ENCODE measurements at places on chromosomes 2 and 18.

DNA sequence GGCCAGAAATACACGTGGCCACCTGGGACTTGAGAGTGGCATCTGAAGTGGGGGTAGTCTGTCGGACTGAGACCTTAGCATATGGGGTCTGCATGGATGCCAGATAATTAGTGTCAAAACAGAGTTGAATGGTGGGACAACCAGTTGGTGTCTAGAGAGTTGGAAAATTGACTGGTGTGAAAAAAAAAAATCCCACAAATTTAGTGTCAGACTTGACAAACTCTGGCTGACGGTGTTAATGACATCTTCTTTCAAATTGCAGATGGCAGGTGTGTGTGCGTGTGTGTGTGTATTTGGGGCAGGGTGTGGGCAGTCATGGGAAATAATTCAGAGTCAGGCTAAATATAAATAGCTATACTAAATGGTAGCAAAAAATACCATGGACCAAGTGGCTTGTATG lies 365.4 kb upstream of the RGPD4 start:
- DNase-seq = no peak

- DNase-seq = no peak
Observed at GRCh38 chr2:186755066-186755465, 61.2 kb downstream of the FAM171B start.

- no peak for DNase-seq
Observed at GRCh38 chr2:126860385-126860784, 38.3 kb upstream of the TEX51 start.

GRCh38 chr2:235835810-235836209 lies 332.4 kb downstream of the GBX2 start:
- no peak for DNase-seq

GRCh38 chr18:51425475-51425874 lies 228.0 kb upstream of the MEX3C start:
- no peak for DNase-seq

DNA sequence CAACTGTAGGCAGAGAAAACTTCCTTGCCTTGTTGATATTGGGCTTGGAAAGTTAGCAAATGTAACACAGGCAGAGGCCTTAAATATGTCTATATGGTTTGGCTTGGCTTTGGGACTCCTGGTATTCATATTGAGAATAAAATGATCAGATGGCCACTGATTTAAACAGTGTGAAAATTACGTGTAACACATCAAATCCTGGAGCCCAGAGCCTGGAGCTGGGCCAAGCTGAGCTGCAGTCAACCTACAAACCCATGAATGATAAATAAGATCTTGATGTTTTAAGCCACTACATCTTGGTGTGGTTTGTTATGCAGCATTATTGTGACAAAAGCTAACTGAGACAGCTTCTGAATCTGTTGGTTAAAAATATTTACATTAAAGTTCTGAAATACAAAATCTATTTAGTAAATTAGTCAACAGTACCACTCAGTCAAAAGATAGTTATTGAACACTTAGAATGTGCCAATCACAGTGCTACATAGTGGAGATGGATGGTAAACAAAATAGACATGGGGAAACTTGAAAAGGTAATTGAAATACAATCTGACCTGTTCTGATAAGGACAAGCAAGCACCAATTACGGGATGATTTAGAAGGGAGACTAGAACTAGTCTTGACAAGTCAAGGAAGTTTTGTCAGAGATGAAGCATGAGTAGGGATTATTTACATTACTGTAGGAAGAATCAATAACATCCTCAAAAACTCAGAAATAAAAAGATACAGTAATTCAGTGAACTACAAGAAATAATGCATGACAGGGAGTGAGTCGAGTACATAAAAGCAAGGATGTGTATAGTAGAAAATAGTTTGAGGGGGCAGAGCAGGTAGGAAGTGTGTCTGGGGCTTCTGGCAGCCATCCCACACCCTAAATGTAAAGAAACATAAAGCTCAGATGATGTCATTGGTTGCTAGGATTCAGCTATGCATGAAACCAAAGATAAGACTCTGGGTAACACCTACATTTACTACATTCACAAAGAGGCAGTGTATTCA lies 157.7 kb downstream of the HNMT start:
- no peak for DNase-seq

DNA sequence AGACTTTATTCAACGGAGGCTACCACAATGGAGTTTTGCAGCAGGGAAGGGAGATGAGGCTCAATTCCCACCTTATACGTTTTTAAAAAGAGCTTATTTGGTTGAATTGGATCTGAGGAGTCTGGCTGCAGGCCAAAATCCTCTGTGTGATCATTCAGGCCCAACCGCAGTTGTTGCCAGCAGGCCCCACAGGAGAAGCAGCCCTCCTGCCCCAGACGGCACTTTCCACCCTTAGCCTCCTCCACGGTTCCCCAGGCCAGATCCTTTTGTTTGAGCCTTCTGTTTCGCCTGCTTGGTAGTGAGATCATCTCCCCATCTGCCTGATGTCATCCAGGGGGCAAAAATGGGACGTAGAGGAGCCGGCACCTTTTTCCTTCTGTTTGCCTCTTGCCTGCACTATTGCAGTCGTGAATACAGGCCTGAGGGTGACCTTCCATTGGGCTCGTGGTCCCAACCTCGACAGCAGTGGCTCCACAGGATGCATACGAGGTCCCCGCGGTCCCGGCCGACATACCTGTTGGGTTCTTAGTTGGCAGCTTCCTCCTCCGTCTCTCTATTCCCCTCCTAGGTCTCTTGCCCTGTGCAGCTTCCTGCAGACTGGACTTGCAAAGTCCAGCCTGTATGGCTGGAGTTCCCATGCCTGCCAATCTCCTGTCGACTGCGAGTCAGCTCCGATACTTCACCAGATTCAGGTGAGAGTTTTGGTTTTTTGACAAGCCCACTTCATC lies 9.3 kb upstream of the GPR35 start:
- no peak for DNase-seq

DNA sequence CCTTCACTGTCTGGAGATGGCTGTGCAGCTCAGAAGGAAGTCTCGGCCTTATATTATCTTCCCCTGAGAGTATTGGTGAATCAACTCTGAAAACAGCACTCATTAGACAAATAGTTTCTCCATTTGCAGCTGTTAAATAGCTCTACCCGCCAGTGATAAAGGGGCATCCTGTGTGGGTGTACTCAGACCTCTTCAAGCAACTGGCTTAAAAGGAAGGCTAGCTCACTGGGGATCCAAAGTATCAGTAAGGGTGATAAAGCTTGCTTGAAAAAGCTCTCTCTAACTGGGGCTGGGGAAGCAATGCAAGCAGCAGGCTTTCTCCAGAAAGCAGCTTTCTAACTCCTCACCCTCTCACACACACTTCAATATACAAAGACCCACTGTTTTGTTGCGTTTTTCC lies 64.9 kb upstream of the PSMD14 start:
- DNase-seq = peak; percentile 59

DNA sequence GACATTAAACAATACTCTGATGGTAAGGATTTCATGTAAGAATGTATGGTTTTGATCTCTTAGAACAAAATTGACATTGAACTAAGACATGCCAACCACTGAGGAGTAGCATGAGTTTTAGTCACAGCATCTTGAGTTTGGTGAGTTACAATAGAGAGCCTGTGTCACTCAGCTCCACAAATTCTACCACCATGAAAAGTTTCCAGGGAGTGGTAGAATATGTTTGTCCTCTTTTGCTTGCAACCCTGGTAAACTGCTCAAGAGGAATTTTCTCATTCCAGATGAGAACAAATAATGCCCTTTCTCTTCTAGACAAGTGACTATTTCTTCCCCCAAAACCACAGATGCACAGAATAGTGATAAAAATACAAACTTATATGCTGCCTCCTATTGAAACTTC lies 502.0 kb upstream of the VRK2 start:
- DNase-seq = no peak

DNA sequence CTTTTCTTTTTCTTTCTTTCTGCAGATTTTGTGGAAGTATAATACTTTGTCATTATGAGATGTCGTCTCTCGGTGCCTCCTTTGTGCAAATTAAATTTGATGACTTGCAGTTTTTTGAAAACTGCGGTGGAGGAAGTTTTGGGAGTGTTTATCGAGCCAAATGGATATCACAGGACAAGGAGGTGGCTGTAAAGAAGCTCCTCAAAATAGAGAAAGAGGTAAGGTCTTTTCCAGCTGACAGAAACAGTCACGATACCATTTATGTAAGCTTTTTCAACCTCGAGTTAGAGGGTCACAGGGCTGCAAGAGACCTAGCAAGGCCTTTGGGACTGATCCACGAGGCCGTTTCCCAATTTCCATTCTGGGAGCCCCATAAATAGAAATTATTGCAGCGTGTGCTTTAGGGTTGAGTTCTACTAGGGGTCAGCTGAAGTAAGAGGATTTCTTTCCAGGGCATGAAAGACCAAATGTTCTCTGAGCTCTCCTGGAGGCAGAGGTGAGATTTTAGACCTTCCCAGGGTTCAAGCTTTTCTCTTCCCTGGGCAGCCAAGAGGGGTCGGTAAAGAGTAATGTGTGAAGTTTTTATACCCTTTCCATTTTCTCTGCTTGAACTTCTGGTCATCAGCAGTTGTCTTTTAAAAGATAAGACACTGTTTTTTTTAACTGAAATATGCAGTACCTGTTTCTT lies 15.5 kb downstream of the MAP3K20 start:
- DNase-seq = no peak

GRCh38 chr2:37984589-37984988 lies 59.5 kb downstream of the RMDN2 start:
- no peak for DNase-seq

DNA sequence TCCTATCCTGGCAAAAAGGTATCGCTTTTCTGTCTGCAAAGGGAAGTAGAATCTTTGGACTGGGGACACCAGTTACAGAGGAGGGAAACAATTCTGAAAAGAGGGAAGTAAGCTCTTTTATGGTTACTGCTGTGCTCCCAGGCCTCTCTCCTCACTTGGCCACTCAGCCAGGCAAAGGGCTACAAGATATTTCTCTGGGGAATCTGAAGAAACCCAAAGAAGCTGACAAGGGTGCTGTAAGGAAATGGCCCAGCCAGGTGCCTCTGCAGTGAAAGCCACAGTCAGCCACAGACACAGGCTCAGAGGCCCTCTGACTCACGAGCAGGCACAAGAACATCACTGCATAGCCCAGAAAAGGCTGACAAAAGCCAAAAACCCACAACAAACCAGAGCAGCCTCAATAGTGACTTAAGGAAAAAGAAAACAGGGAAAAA lies 5.8 kb downstream of the HDLBP start:
- peak; percentile 60 for DNase-seq

GRCh38 chr2:23549821-23550530 lies 165.0 kb downstream of the KLHL29 start:
- no peak for DNase-seq

DNA sequence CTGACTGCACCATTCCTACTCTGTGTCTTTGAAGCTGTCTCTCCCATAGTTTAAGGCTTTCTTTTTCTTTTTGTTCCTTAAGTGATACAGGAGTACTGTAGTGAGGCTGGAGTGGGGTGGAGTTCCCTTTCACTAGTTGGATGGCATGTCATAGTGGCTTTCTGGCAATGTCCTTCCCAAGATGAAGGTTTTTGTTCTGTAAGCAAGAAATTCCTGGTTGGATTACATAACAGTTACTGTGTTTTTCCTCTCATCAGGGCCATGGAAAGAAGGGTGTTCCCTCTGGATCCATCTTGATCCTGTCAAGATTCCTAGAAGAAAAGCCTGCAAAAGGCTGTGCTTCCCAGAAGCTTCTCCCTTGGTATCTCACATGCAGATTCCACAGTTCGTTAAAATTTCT lies 84.2 kb downstream of the ACKR3 start:
- DNase-seq = no peak

DNA sequence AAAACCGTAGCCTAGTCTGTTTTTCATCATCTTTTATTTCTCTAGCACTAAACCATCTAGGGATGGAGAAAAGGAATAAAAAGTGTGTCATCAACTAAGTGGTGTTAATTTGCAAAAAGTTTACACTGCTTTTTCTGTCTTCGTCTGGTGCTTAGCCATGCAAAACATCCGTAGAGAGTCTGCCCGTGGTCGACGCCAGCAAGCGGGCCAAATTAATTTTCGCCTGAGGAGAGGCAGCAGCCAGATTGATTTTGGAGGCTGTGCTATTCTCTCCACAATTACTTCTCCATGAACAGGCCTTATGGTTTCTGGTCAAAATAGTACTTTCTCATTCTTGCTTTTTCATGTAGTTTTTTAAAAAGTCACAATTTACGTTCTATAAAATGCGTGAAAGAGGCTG lies 46.3 kb downstream of the TNFRSF11A start:
- no peak for DNase-seq

GRCh38 chr2:32688541-32688940 lies 60.7 kb downstream of the TTC27 start:
- no peak for DNase-seq

DNA sequence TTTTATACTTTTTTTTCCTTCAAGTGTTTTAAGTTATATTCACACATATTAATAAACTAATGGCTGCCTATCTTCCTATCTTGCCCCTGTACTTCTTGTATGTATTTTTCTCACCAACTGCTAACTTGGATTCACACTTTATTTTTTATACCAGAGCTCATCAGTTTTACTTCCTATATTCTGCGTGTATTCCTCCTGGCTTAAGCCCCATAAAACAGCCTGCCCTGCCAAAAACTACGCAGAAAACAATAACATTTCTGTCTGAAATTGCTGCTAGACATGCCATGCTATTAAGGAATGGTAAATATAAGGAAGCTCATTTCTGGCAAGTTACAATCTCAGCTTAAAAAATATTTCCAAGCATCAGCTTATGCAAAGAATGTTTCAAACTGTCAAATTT lies 172.3 kb downstream of the UBE2E3 start:
- DNase-seq = no peak

DNA sequence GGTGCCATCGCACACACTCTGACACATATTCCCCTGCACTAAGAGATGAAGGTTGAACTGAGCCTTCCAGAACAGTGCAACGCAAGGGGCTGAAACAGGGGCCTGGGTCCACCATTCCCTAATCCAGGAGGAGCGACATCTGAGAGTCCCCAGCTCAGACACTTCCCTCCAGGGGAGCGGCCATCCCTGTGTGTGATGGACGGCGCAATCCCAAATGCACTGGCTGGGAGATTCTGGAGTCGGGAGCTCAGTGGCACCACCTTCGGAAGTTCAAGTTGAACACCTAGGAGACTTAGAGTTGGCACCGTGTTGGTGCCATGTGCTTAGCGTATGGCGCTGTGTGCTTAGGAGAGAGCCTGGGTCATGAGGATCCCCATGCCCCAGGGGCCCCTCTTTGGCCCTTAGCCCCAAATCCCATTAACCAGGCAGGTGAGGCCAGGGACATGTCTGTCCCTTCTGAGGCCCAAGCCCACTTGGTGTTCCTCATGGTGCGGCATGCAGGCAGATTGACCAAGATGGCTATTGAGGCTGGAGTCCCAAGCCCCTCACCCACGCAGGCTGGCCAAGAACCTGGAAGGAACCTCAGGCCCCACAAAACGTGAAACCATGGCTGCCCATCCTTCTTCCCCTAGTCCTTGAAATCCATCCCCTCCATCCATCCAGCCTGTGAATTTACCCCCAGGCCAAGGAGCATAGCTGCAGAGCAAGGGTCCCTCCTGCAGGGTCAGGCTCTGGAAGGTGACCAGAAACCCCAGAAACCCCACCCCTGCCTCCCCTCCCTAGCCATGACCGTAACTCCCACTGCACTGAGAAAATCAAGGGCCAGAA lies 114.1 kb upstream of the OTOS start:
- DNase-seq = no peak

Measured in NAMALWA (cell line).